ENCODE measurements at places on chromosomes 2 and 18.

GRCh38 chr2:219002395-219003266, 9.4 kb upstream of the CRYBA2 start:
- peaks cover 6% of the 10 kb centered on the region for H3K4me1 ChIP-seq
- H3K36me3 ChIP-seq, result no peaks in the 10 kb centered on the region

DNA sequence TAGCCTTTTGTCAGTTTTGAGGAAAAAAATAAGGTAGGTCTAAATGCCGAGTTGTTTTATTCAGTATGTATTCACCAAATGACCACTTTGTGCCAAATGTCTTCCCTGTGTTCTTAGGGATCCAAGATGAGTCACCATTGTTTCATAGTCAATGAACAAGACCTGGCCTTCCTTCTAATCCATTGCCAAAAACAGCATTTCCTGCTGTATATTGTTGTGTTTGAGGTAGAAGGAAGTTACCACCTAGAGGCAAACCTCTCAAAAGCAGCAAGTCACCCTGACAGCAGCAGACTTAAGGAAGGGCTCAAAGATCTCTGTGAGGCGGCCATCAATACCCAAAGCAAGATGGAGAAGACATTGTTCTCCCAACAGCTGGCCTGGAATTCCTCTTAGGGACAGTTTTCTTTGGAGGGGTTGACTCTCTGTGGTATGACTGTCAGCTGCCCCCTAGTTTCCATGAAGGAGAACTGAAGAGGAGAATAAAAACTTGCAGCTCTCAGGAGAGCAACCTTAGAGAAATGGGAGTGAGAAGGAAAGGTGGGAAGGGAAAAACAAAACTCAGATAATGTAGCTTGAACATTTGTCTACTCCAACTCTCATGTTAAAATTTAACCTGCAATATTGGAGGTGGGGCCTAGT, 328.3 kb downstream of the LRATD1 start:
- no peak for DNase-seq
- no peaks in the 10 kb centered on the region for H3K36me3 ChIP-seq
- no peak overlapping the region for H3K27ac ChIP-seq
- H3K4me1 ChIP-seq, result no peaks in the 10 kb centered on the region

GRCh38 chr18:43606795-43607194, 329.5 kb upstream of the SYT4 start:
- H3K36me3 ChIP-seq, result no peaks in the 10 kb centered on the region
- DNase-seq, result no peak
- H3K27ac ChIP-seq, result no peak overlapping the region
- no peaks in the 10 kb centered on the region for H3K4me1 ChIP-seq

- H3K36me3 ChIP-seq, result peaks cover 40% of the 10 kb centered on the region
- peaks cover 3% of the 10 kb centered on the region for H3K4me1 ChIP-seq
- DNase-seq, result no peak
- H3K27ac ChIP-seq, result no peak overlapping the region
Observed at GRCh38 chr2:201084863-201085262, 13.1 kb downstream of the NDUFB3 start.

GRCh38 chr2:149076863-149077412, 38.4 kb downstream of the LYPD6B start:
- peaks cover 4% of the 10 kb centered on the region for H3K27me3 ChIP-seq
- no peak overlapping the region for H3K27ac ChIP-seq
- H3K36me3 ChIP-seq, result no peaks in the 10 kb centered on the region
- H3K4me1 ChIP-seq, result no peaks in the 10 kb centered on the region
- no peak overlapping the region for H3K4me3 ChIP-seq

DNA sequence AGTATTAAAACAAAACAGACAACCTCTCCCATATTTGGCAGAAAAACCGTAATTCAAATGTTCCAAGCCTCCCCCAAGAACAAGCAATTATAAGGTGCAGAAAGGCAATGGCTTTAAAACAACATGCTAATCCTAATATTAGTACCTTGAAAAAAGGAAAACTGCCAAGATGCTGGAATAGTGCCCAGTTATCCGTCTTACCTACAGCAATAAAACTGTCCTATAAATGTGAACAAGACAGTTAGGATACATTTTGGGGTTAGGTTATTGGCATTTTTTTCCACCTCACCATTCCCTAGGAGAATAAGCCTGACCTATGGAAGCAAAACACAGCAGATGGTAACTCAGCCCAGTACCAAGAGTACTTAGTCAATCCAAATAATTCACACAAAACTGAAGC, 83.2 kb downstream of the TCF4 start:
- H3K27ac ChIP-seq, result no peak overlapping the region
- DNase-seq, result no peak
- no peak overlapping the region for H3K4me3 ChIP-seq
- H3K36me3 ChIP-seq, result no peaks in the 10 kb centered on the region

- no peak overlapping the region for H3K4me3 ChIP-seq
- no peaks in the 10 kb centered on the region for H3K4me1 ChIP-seq
- no peak for DNase-seq
- H3K27ac ChIP-seq, result no peak overlapping the region
Observed at GRCh38 chr18:51350081-51350480, 152.6 kb upstream of the MEX3C start.

- H3K27ac ChIP-seq, result no peak overlapping the region
- H3K4me3 ChIP-seq, result no peak overlapping the region
- H3K27me3 ChIP-seq, result peaks cover 21% of the 10 kb centered on the region
- H3K4me1 ChIP-seq, result no peaks in the 10 kb centered on the region
- H3K36me3 ChIP-seq, result no peaks in the 10 kb centered on the region
Observed at GRCh38 chr2:100756704-100757103, 63.2 kb upstream of the NPAS2 start.

- H3K4me1 ChIP-seq, result no peaks in the 10 kb centered on the region
- H3K27me3 ChIP-seq, result no peaks in the 10 kb centered on the region
- H3K36me3 ChIP-seq, result no peaks in the 10 kb centered on the region
- no peak overlapping the region for H3K27ac ChIP-seq
Observed at GRCh38 chr18:29196307-29196706, 1019.4 kb upstream of the CDH2 start.

GRCh38 chr18:24669015-24669414, 208.6 kb downstream of the HRH4 start:
- no peak overlapping the region for H3K4me3 ChIP-seq
- H3K27me3 ChIP-seq, result peaks cover 33% of the 10 kb centered on the region
- no peak overlapping the region for H3K27ac ChIP-seq
- DNase-seq, result no peak
- no peaks in the 10 kb centered on the region for H3K4me1 ChIP-seq
- no peaks in the 10 kb centered on the region for H3K36me3 ChIP-seq

DNA sequence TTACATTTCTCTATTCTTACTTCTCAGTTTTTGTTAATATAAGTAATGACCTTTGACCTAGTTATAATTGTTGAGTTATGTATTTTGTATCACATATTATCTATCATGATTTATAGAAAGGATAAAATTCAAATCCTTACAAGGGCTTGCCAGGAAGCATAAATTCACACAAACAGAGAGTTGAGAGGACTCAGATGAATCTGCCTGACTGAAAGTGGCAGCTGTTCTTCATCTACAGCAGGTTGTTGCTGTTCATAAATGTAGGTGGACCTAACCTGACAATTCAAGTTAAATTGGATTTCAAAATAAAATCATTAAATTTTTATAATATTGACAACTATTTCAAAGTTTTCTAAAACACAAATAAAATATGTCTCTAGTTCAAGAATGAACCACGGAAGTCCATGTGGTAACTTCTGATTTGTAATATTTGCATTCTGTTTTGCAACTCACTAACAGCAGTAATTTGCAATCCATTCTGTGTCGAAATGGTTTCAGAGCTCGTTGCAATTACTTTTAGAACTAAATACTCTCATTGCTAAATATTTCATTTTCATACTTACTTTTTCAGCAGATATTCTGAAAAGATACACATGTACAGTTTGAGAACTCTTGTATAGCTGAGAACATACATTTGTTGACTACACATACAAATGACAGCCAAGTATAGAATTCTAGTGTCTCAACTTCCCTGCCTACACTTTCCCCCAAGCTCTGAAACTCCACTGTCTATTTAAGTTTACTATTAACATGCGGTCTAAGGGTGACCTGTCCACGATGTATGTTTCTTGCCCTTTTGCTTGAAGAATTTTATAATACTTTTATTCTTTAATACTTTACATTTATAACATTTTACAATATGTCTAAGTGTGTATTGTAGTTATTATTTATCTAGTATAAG, 25.7 kb downstream of the SCN7A start:
- H3K4me3 ChIP-seq, result no peak overlapping the region
- DNase-seq, result no peak
- H3K4me1 ChIP-seq, result no peaks in the 10 kb centered on the region
- H3K27ac ChIP-seq, result no peak overlapping the region

DNA sequence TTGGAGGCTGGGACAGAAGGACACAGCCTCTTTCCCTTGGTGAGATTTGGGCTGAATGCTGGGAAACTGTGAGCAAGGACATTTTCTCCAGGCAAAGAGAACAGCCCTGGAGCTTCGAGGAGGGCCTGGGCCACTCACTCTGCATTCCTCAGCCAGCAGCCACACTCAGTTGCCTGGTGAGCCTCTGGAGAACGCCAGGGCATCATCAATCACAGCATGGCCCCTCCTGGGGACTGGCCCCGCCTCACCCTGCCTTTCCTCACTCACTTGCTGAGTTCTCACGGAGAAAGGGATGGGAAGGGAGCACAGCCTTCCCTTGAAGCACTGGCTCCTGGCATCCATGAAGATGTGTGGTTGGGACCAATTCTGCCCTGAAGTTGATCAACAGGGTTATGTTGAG, 55.0 kb downstream of the APOB start:
- H3K36me3 ChIP-seq, result no peaks in the 10 kb centered on the region
- no peaks in the 10 kb centered on the region for H3K27me3 ChIP-seq

GRCh38 chr2:423479-423878, 135.6 kb upstream of the ALKAL2 start:
- no peak for DNase-seq
- H3K4me3 ChIP-seq, result no peak overlapping the region
- H3K4me1 ChIP-seq, result peaks cover 3% of the 10 kb centered on the region
- peaks cover 25% of the 10 kb centered on the region for H3K27me3 ChIP-seq
- no peak overlapping the region for H3K27ac ChIP-seq
- H3K36me3 ChIP-seq, result no peaks in the 10 kb centered on the region

GRCh38 chr2:64466478-64467085, 12.6 kb downstream of the LGALSL start:
- no peak overlapping the region for H3K4me3 ChIP-seq
- no peaks in the 10 kb centered on the region for H3K36me3 ChIP-seq
- no peak for DNase-seq
- H3K4me1 ChIP-seq, result no peaks in the 10 kb centered on the region

GRCh38 chr2:236748385-236748784, 178.8 kb downstream of the ACKR3 start:
- H3K4me1 ChIP-seq, result no peaks in the 10 kb centered on the region
- peaks cover 13% of the 10 kb centered on the region for H3K27me3 ChIP-seq
- no peak overlapping the region for H3K4me3 ChIP-seq
- H3K27ac ChIP-seq, result no peak overlapping the region
- H3K36me3 ChIP-seq, result no peaks in the 10 kb centered on the region

DNA sequence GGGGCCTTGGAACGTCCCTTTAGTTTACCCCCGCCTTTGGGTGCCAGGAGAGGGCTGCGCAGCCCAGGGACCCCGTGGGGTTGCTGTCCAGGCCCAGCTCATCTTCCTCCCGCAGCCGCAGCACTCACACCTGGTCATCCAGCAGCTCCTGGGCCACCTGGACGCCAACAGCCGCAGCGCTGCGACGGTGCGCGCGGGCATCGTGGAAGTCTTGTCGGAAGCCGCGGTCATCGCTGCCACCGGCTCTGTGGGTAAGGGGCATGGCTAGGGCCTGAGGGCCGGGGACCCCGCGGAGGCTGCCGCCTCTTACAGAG, 37.2 kb downstream of the POMC start:
- no peaks in the 10 kb centered on the region for H3K36me3 ChIP-seq
- H3K4me1 ChIP-seq, result peaks cover 11% of the 10 kb centered on the region
- H3K4me3 ChIP-seq, result peak overlapping the region; percentile 10
- H3K27ac ChIP-seq, result no peak overlapping the region
- no peak for DNase-seq

GRCh38 chr18:21000667-21001066, 110.9 kb downstream of the ROCK1 start:
- no peak for DNase-seq
- peaks cover 13% of the 10 kb centered on the region for H3K4me1 ChIP-seq
- H3K36me3 ChIP-seq, result peaks cover 60% of the 10 kb centered on the region

DNA sequence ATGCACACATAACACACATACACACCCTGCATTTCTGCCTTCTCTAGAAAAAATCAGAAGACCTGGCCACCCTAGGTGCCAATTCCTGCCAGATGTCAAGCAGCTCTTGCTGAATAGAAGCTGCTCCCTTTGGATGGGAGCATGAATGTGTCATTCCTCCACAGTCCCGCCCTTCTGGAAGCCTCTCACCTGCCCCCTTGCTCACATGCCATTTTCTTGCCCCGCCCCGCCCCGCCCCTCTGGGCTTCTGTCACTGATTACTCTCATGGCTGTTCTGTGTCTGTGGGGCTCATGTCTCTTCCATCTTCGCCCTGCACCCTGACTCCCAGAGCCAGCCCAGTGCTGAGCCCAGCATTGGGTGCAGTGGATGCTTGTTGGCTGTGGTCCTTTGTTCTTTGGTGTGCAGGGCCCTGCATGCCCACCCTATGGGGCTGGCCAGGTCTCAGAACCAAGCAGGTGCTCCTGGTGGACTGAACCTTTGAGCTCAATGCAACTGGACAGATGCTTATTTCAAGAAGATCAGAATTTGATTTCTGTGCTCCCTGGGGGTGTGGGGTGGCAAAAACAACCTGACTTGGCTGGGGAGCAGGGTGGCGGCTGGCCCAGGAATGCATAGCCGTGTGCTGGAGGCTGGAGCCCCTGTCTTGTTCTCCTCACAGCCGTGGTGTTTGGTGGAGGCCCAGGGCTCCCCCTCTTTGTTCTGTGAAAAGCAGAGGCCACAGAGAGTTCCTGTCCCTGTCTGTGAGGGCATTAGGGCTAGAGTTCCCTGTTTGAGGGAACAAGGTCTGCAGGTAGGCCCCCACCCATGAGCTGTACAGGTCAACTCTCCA, 140.6 kb upstream of the GLI2 start:
- no peak overlapping the region for H3K27ac ChIP-seq
- no peaks in the 10 kb centered on the region for H3K4me1 ChIP-seq
- DNase-seq, result no peak
- H3K4me3 ChIP-seq, result no peak overlapping the region
- peaks cover 33% of the 10 kb centered on the region for H3K27me3 ChIP-seq
- no peaks in the 10 kb centered on the region for H3K36me3 ChIP-seq

DNA sequence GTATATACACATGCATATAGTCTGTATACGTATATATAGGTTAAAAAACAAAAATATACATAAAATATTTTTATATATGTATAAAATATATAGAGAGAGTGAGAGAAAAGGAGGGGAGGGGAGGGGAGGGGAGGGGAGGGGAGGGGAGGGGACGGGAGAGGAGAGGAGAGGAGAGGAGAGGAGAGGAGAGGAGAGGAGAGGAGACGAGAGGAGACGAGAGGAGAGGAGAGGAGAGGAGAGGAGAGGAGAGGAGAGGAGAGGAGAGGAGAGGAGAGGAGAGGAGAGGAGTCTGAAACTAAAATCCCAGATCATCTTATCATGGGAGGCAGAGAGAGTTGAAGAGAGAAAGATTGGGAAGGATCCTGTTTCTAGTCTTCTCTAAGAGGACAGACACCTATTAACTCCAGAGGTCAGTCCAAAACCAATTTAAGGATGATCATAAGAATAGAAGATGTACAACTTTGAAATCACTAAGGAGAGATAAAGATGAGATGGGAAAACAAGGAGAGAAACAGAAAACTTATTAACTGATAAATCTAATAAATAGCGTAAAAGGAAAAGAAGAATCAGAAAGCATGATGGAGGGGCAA, 195.4 kb downstream of the SRBD1 start:
- no peaks in the 10 kb centered on the region for H3K27me3 ChIP-seq
- no peak overlapping the region for H3K27ac ChIP-seq
- no peaks in the 10 kb centered on the region for H3K4me1 ChIP-seq
- H3K36me3 ChIP-seq, result peaks cover 20% of the 10 kb centered on the region
- H3K4me3 ChIP-seq, result no peak overlapping the region

GRCh38 chr2:25972049-25972823, 10.1 kb downstream of the KIF3C start:
- no peaks in the 10 kb centered on the region for H3K36me3 ChIP-seq
- no peak overlapping the region for H3K27ac ChIP-seq
- no peaks in the 10 kb centered on the region for H3K27me3 ChIP-seq
- DNase-seq, result no peak
- H3K4me1 ChIP-seq, result no peaks in the 10 kb centered on the region
